Stimulated activated CD4-positive, alpha-beta T cell treated with anti-CD3 and anti-CD28 coated beads, TNF-alpha, amount 100 ng/mL, for 1 hour (primary cell): ENCODE measurements at places on chromosomes 5 and 9.

DNA sequence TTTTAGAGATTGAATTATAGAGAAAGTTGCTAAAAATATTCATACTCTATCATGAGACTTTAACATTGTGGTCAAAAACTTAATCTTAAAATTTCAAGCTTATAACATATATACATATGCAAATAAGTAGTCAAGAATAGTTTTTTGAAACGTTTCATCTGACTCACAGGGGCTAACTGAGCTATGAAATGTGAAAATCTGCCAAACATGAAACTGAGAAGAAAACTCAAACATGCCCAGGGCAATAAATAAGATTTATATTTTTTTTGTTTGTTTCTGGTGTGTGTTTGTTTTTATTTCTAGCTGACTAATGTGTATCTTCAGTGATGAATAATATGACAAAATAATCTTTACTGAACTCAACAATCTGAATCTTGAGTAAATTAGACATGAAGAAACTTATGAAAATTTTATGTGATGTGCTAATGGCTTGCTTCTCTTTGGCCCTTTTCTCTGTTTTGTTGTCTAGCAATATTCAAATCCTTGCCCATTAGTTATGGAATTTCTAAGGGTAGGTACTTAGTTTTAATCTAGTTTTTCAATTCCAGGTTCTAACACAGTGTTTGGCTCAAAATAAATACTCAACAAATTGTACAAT, 99.9 kb downstream of the FAM174A start:
- DNase-seq: no peak

DNA sequence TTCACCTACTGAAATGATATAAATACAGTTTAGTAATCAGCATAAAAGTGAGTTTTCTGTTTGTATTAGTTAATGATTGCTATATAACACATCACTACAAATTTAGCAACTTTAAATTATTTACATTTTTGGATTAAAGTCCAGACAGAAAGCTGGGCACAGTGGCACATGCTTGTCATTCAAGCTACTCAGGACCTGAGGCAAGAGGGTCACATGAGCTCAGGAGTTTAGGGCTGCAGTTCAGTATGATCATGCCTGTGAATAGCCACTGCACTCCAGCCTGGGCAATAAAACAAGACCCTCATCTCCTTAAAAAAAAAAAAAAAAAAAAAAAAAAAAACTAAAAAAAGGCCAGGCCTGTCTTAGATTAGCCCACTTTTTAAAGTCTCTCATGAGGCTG, 273.6 kb upstream of the CTNND2 start:
- DNase-seq: no peak

DNA sequence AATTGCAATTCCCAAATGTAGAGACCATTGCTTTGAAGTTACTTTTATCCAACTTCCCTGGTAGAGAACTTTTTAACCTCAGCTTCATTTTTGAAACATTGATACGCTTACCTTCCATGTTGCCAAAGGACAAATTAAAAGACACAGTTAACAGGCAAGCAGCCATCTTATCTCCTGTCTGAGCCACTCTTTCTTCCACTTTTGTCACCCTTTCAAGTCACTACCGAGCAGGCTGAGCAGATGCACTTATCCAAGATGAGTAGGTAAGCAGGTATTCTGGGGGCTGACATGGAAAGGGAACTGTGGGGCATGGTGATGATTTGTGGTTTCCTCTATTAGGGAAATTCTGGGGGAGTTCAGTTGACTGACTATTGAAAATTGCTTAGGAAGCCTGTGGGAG, 66.7 kb downstream of the DOCK2 start:
- DNase-seq: no peak

DNA sequence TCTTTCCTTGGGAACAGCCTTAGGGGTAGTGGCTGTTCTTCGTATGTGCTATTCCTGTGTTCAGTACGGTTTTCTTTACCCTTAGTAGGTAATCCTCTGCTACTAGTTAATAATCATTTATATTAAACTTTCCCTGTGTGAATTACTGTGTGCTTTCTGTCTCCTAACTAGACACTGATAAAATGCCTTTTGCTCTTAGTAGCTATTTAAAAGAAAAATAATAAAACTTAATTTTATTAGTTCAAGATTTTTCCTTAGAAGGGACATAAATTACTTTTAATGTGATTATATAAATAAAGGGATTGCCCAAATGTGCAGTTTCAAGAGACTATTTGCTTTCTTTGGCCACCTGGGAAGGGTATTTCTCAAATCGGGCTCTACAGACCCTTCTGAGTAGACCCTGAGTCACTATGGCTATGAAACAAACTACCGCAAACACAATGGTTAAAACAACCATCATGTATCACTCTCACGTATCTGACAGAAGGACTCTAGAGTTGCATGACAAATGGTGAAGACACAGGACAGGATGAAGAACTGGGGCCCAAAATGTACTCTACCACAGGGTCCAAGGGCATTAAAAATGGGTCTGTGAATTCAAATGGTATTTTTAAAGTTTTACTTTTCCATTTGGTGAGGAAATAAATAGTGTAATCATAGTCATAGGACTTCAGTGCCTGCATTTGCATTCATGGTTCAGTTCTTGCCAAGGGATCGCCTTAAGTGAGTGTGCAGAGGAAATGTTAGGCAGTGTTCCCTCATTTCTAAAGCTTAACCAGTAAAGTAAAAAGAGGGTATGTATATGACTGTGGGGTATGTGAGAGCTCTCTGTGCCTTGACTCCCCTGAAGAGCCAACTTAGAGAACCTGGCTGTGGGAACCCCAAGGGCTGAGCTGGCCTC, 97.0 kb downstream of the TSSK1B start:
- DNase-seq: no peak

- DNase-seq: no peak
Observed at GRCh38 chr9:2599896-2600295, 21.7 kb upstream of the VLDLR start.

- no peak for DNase-seq
Observed at GRCh38 chr5:151646334-151646733, 40.4 kb downstream of the SPARC start.

DNA sequence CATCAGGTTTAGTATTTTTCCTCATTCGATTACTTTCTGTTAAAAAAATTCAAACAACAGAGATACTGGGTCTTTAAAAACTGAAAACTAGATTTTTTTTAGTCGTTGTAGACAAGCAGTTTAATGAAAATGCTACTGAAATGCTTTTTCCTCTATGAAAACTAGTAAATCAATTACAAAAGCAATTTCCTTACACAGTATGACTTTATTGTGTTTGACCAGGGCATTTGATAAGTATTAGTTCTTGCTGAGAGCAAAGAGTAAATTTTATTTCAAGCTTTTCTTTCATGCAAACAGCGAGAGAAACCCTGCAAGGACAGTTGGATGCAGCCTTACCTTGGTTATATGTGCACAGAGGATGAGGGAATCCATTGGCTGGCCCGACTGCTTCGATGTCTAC, 308.5 kb downstream of the MAT2B start:
- no peak for DNase-seq

DNA sequence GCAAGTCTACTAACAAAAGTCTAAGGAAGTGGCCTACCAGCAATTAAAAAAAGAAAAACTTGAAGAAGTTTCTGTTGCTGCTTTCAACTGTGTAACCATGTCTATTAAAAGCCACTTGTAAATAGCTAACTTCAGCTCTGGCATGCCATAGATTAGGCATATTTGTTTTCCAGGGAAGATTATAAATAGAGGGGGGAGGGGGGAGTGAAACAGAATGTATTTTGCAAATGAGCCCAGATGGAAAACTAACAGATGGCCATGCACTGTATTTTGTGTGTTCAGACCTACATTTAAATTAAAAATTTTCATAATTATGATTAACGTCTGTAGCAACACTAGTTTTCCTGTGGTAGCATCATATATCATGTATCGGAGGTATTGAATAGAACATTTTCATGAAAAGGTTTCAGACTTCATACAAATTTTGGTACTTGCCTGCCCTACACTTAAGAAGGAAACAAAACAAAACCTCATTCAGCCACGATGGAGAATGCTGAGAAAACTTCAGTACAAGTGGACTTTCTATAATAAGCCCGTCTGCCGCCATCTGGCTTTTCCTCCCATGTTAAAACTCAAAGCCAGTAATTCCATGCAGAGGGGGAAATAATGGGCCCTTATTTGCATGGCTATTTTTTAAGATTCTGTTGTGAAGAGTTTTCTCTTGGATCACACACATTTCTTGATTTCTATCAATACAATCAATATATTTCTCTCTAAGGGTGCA, 220.4 kb upstream of the SMARCA2 start:
- DNase-seq: no peak
